ENCODE measurements at places on chromosomes 7 and 10.

- no peak for DNase-seq
Observed at GRCh38 chr10:75935650-75936400, 504.4 kb downstream of the LRMDA start.

GRCh38 chr7:134920026-134920753, 66.1 kb upstream of the AGBL3 start:
- no peak for DNase-seq

DNA sequence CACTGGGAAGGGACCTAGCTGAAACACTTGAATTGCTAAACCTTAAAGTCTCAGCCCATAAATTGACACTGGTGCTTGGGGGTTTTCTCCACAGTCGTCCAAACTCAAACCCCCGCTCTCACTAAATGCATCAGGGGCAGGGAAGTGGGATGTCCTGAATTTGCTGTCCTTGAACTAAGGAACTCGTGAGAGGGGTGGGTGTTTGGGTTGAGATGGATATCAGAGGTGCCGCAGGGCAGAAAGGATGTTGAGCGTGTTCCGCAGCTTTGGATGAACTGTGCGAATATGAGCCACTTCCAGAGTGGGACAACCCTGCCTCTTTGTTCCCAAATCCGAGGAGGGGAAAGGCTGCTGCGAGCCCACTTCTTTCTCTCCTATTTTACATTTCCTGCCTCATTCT, 90.3 kb upstream of the LYZL2 start:
- no peak for DNase-seq

DNA sequence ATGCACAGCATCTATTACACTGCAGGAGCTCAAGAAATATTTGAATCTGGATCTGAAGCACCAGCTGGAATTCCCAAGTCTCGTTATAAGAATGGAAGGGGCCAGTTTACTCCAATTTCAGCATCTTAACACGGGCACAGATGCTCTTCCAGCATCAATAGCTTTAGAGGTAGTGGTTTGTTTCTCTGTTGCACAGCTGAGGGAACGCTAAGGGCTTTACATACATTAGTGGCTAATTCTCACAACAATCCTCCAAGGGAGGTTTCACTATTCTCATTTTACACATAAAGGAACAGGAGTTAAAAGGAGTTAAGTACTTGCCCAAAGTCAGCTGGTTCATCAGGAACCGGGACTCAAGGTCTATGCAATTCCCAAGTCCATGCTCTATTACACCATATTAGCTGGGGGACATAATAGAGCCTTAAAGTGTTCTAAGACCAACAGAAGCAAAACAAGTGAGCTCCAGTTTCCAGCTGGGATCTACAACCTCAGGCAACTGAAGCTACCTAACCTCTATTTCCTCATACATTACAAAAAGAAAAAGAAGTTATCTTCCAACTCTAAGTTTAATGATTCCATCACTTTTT, 9.9 kb downstream of the XPNPEP1 start:
- no peak for DNase-seq

DNA sequence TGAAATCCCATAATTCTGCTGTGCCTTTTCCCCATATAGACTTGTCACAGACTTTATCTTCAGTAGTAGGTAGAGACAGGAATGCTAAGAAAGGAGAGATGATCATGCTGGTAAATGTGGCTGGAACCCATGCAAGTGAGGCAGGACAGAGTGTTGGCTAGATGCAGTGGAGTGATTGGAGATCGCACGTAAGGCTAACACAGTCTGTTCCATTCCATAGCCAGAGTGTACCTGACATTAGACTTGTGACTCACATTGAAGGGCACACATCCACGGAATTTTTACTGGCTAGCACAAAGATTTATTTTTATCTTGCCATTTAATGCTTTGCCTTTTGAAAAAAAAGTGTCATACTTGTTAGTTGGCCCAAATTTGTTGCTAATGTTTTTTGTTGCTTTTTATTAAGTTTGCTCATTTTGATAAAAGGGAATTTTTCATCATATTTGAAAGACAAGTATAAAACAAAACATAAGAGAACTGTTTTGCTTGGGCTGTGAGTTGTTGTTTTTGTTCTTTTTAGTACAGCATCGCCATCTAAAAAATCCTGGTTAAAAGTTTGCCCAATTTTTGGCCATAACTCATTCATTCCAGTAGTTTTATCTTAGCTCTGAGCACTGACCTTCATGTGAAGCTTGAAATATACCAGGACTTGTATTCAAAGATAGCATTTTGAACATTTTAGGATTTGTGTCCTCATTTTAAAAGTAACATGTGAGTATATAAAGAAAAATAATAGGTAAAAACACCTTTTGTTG, 81.0 kb downstream of the CPED1 start:
- no peak for DNase-seq

- DNase-seq: no peak
Observed at GRCh38 chr7:16071246-16071857, 350.0 kb downstream of the CRPPA start.

GRCh38 chr7:44386139-44386913, 60.9 kb upstream of the CAMK2B start:
- no peak for DNase-seq

GRCh38 chr10:94546049-94546900, 687 bp downstream of the HELLS start:
- no peak for DNase-seq

- no peak for DNase-seq
Observed at GRCh38 chr10:86085136-86085535, 281.5 kb downstream of the GRID1 start.

DNA sequence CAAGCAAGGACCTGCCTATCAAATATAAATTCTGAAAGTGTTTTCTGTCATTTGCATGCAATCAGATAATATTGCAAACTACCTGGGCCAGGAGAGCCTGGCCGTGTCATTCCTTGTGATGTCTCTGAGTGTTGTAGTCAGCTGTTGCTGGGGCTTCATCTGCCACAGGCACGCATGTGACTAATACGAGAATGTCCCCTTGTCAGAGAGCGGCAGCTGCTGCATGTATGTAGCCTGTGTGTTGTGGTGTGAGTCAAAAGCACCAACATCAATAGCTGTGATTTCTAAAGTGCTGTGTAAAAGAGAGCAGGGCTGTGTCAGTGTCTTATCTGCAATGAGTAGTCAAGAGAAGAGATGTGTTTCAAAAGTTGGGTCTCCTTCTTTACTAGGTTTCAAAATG, 155.4 kb downstream of the POU6F2 start:
- DNase-seq: no peak

DNA sequence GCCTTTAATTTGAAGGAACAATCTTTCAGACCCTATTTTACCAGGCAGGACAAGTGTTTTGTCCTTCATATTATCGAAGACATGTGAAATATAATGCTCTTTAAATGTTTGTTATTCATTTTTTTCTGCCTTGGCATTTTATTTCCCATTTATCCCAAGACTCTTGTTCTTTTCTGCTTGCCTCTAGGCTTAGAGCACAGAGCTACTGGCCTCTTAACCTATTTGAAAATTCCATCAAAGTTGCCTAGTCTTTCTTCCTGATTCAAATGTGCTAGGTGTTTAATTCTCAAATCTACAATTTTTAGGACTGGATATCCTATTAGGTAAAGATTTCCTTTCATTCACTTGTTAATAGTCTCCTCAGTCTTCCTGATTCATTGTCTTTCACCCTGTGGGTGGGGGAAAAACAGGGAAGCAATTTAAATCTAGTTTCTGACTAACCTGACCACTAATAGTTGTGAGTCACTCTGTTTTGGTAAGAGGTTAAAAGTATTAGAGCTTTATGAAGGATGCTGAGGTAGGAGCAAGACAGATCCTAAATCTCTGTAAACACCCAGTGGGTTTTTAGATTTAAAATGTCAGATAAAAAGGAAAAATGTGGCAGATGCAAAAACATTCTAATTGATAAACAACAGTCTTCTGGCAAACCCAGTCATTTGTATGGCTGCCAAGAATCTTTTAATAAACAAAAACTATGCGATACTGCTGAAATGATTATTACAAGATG, 1.5 kb downstream of the LIPK start:
- no peak for DNase-seq

GRCh38 chr7:23336086-23336485, 36.9 kb downstream of the MALSU1 start:
- no peak for DNase-seq

GRCh38 chr7:41969561-41970105, 266.7 kb upstream of the INHBA start:
- no peak for DNase-seq

GRCh38 chr10:11023009-11023953, 5.6 kb downstream of the CELF2 start:
- no peak for DNase-seq

GRCh38 chr7:1928645-1929348, 258.7 kb downstream of the ELFN1 start:
- DNase-seq: no peak

DNA sequence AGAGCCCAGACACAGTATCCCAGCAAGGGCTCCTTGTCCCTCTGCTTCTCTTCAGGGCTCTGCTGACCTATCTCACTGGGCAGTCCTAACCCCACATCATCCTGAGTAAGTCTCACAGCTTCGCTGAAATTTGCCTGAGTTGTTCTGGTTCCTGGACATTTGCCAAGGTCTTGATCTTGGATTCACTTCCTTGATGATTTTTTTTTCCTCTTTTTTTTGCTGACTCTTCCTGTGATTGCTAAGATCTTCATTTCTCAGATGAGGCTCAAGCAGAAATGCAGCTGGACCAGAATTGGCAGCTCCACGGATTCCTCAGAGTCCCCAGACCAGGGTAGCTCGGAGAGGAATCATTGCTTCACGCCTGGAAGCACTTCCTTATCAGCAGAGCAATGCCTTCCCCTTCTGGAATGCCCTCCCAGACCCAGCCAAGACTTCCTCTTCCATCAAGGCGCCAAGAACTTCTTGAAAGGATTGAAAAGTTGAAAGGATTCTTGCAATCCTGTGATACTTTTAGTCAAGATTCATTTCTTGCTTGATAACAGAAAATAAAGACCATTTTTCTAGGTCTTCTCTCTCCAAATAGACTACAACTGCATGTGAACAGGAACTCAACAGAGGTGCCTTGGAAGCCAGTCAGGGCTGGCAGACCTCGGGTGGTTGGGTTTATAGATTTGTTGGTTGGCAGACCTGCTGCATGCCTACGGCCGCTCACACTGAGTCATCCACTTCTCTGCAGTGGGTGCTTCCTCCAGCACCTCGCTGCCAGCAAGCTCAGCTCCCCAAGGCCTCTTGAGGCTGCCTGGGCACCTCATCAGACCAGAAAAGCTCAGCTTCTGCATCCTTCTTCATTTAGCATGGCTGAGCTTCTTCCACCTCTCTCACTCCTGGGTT, 8.8 kb upstream of the AFAP1L2 start:
- DNase-seq: no peak

GRCh38 chr7:65265933-65266519, 107.6 kb upstream of the ZNF92 start:
- DNase-seq: no peak

GRCh38 chr7:74464931-74465886, 11.5 kb downstream of the GTF2IRD1 start:
- DNase-seq: no peak

DNA sequence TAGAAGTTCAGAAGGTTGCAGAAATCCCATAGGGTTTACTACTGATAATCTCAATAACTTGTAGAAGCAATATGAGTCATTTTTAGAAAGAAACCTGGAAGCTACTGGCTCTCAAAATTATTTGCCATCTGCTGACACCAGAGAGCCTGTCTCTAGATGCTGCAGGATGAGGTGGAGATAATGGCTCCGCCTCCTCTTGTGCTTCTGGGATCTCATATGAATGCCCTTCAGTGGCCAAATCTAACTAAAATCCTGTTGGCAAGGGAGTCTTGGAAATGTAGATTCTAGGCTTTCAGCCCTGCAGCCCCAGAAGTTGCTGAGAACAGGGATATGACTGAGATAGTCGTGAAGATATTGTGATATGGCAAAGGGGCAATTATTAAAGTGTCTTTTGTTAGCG, 348.1 kb downstream of the CCSER2 start:
- DNase-seq: no peak

- no peak for DNase-seq
Observed at GRCh38 chr10:119112056-119112455, 8.1 kb downstream of the DENND10 start.

GRCh38 chr7:118517275-118517674, 292.8 kb downstream of the ANKRD7 start:
- no peak for DNase-seq

GRCh38 chr7:26397332-26397731, 105.7 kb downstream of the SNX10 start:
- DNase-seq: no peak

DNA sequence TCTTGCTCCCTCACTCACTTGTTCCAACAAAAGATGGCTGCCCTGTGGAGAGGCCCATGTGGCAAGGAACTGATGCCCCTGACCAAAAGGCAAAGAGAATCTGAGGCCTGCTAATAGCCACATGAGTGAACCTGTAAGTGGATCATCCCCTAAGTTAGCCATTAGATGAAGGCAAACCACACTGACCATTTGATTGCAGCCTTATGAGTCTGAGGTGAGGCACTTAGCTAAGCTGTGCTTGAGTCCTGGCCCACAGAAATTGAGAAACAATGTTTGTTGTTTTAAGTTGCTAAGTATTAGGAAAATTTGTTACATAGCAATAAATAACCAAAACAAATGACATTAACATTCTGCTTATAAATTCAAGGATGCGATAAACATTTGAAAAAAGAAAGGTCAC, 100.1 kb upstream of the BET1 start:
- DNase-seq: no peak

- no peak for DNase-seq
Observed at GRCh38 chr7:64618785-64619456, 47.0 kb upstream of the ZNF107 start.

GRCh38 chr7:100763556-100764140, 30.3 kb downstream of the ZAN start:
- no peak for DNase-seq

GRCh38 chr10:13631594-13631993, 44.8 kb downstream of the PRPF18 start:
- DNase-seq: no peak

- no peak for DNase-seq
Observed at GRCh38 chr7:74480861-74481417, 27.2 kb downstream of the GTF2IRD1 start.

DNA sequence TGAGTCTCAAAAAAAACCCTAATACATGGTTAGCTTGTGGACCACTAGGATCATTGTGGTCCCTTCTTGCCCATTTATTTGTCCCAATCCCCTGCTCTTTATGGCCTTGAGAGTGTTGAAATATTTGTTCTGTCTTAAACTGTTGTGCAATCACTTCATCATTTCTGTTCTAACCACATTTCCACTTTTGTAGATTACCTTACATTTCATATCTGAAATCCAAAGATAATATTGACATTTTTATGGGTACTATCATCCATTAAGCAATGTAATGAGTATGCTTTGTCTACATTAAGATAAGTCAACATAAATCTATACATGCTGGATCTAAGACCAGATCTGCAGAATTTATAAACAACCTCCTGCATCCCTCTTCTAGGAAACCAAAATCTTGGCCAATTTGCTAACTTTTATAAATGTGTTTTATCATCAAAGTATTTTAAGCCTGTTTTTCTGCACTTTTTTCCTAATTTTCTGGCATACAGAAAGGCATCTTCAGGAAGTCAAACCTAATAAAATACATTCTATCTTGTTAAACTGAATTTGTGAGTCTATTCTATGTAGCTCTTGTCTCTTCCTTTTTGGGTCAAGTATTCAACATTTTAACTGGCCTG, 359.4 kb upstream of the CELF2 start:
- no peak for DNase-seq
